ENCODE measurements at places on chromosomes 11 and 22.
A peak's percentile ranks its signal among the peaks of the same experiment; 100 is the strongest.

- no peak for DNase-seq
Observed at GRCh38 chr11:71499546-71499945, 27.5 kb upstream of the KRTAP5-7 start.

- DNase-seq, result peak; percentile 2
Observed at GRCh38 chr22:32796865-32797573, 4.5 kb upstream of the TIMP3 start.

- DNase-seq, result no peak
Observed at GRCh38 chr11:1161410-1162137, 3.8 kb downstream of the MUC5AC start.

DNA sequence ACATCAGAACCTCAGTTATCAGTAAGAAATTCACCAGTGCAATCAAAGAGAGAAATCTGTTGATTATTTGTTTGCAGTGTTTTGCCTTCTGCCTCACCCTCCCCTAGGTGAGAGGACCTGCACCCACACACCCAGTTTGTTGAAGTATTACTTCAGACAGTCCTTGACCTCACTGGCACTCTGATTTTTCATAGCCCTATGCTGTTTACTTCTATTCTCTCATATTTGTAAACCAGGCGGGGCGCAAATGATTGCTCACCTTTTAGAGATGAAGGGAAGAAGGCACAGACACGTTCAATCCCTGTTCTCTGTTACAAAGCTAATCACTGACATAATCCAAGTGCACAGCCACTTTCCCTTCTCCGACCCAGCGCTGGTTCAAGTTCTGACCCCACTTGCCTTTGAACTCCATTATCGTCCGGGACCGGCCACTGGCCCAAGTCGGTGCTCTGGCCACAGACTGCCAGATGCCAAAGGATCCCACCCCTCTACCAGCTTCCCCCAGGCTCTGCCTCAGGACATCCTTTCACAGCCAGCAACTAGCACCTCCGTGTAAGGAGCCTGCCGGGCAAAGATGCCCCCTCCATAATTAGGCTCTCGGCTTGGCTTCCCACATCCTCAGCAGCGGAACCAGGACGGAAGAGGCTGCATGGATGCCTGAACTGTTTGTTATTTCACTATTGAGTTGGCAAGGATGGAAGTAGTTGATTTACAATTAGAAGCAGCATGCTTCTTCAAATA is 1.7 kb downstream of the ETS1 start:
- no peak for DNase-seq

- DNase-seq, result no peak
Observed at GRCh38 chr11:66071381-66071801, 1.3 kb downstream of the PACS1 start.

GRCh38 chr11:59800390-59801025 is 10.1 kb downstream of the MRPL16 start:
- DNase-seq, result no peak

GRCh38 chr11:1889224-1889930 is 2.3 kb downstream of the PRR33 start:
- DNase-seq, result peak; percentile 47

- DNase-seq, result no peak
Observed at GRCh38 chr11:70595452-70595851, 197.1 kb downstream of the CTTN start.

DNA sequence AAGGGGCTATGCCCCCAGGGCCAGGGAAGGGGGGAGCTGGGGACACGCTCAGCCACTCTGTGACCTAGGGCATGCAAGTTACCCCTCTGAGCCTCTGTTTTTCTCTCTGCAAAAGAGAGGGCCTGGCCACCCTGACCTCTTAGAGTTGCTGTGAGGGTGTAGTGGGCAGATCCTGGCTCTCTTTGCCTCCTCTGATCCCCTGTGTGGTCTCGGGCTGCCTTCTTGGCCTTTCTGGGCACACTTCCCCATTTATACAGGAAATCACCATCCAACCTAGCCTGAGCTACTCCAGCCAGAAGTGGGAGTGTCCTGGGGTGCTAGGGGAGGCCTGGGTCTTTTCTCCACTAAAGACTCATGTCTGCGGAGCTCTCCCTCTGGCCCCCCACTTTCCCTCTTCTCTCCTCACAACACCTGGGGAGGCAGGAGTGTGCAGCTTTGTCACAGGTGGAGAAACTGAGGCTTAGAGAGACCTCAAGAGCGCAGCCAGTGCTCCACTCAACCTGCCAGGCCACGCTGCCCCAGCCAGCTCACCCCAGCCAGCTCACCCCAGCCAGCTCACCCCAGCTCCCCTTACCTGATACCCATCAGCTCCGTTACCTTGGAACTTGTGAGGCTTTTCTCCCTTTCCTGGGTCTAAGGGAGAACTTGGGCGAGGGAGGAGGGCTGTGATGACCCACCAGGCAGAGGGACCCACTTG is 1.4 kb downstream of the AIFM3 start:
- DNase-seq, result no peak

GRCh38 chr22:30876915-30877553 is 91.5 kb downstream of the MORC2 start:
- DNase-seq, result no peak

DNA sequence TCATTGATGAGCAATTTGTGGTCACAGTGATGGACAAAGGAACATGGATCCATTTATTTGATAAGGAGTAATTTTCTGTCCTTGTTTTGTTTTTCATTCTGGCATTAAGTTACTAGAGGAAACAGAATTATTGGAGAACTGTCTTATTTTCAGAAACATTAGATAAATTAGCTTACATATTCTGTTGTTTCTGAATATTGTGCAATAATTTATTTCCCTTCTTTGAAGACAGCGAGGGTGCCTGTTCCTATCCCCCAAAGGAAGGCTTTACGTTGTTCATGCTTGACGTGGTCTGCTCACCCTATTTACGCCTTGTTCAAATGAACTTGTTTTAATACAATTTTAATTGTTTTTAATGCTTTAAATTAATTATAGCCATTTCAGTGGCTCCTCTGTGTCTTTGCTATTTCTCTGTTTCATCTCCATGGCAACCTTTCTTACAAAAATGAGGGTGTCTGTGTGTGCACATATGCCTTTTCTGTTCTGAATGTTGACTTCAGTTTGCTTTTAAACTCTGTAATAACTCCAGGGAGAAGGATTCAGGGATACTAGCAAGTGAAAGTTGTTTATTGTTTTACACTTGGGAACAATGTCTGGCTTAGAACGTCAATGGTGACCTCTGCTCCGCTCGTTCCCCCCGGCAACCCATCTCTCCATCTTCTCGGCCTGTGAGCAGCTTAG is 138.3 kb upstream of the PLET1 start:
- no peak for DNase-seq

DNA sequence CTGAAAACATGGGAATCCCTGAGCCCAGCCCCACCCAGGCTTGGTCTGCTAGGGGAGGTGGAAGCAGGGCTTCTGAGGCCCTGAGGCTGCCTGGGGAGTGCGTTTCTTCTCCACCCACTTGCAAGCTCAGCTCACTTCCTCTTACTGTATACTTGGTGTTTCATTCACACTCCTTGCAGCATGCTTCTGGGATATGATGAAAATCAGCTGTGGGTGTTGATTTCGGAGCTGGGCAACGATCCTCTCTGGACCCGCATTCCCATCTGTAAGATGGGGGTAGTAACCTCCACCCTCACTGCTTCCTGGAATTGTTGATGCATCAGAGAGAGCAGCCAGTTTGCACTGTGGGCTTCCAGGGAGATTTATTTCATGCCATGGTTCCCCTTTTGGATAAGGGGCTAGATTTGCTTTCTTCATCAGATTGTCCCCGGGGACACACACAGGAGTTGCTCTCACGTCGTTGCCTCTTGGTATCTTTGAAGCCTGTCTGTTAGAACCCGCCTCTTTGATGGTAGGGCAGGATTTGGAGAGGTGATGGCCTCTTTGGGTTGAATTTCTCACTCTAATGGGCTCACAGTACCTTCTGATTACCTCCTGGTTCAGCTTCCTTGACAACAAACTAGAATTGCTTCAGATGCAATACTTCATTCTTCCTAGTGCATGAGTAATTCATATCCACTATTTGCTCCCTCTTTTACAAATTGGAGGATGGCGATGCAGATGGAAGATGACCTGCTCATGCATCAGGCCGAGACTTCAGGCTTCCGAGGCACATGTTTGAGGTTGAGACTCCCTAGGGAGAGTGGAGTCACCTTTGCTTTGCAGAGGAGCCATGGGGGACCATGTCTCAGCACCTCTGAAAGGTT is 40.4 kb downstream of the BCR start:
- no peak for DNase-seq

DNA sequence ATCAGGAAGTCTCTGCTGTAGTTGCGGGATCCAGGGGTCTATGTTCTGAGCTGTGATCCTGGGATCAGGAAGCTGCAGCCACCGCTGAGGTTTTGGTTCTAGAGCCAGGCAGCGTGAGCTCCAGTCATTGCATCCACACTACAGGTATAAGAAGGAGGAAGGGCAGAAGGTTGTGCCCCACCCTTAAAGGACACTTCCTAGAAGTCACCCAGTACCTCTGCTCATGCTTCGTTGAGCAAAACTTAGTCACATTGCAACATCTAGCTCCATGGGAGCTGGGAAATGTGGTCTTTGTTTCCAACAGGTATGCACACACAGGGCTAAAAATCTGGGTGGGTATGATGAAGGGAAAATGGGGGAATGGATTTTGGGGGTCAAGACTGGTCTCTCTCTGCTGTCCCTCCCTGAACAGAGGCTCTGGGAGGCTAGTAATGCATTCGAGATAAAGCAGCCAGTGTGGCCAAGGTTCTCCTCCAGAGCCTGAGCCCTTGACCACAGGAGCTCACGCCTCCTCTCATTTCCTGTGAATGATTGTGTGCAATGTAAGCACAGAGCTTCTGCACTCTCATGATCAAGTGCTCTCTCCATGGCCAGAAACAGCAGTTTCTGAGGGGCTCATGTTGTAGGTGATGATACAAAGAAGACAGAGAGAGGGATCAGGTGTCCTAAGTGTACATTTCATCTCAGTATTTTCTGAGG is 86.8 kb upstream of the OR4B1 start:
- no peak for DNase-seq

- DNase-seq, result no peak
Observed at GRCh38 chr11:45232341-45233080, 53.6 kb downstream of the SYT13 start.

DNA sequence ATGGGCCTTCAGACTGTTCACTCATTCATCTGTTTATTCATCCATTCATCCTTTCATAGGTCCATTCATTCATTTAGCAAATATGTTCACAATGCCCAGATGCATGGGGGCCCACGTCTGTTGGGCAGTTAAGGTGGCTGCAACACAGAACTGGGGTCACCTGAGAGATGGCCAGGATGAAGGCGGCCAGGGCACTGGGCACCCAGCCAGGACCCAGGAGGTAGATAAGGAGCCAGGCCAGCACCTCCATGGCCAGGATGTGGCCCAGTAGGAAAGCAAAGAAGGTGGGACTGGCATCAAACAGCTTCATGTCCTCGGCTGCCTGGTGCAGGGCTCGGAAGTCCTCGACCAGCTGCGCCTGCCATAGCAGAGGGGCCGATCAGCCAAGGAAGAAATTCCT is 12.2 kb downstream of the FADS3 start:
- DNase-seq, result no peak

DNA sequence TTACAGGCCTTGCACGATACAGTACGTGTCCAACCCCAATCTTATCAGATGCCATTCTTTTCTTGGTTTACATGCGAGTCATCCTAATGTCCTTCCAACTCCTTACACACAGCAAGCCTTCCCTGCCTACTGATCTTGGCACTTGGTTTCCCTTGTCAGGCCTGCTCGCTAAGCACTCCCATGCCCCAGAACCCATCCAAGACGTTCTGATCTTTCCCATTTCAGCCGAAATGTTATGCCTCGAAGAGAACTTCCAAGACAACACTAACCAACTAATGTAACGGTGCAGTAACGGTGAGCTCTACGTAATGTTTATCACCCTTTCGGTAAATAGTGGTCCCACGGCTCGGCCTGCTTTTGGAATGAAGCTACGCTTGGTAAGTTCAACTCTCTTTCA is 521 bp downstream of the PES1 start:
- DNase-seq, result no peak

- no peak for DNase-seq
Observed at GRCh38 chr22:29167032-29167911, 38.4 kb upstream of the EMID1 start.

GRCh38 chr11:90661233-90661632 is 438.4 kb upstream of the CHORDC1 start:
- DNase-seq, result no peak

DNA sequence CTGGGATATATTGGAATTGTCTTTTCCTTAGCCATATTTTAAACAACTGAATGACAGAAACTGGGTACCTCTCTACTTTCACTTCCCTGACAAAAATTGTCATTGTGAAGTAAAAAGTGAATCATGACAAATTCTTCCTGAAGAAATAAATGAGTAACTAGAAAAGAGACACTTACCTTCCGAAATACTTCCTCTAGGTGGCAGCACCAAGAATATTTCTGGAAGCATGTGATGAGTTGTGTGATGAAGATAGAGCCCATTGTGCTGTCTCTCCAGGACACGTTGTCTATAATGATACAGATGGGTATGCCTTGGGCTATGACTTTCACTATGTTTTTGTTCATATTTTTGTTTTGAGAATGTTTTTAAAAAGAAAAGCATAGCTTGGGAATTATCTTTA is 21.5 kb downstream of the CASP4 start:
- DNase-seq, result no peak

DNA sequence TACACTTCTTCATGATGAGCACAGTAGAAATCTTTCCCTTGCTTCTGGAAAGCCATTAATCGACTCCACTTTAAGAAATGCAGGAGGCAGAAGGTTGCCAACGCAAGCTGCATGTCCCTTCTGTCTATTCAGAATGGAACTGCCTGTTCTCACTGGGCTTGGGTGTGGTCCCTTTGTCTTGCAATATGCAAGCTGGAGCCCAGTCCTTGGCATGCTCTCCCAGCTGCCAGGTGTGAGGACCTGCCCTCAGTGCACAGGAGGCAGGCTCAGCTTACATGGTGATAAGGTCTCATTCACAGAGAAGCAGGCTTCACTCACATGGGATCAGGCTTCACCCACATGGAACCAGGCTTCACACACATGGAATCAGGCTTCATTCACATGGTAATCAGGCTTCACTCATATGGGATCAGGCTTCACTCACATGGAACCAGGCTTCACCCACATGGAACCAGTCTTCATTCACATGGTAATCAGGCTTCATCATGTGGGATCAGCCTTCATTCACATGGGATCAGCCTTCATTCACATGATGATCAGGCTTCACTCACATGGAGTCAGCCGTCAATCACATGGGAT is 59.2 kb upstream of the USP47 start:
- no peak for DNase-seq

GRCh38 chr11:91625495-91625894 is 599.1 kb upstream of the FAT3 start:
- no peak for DNase-seq

GRCh38 chr22:38879108-38879729 is 7.2 kb upstream of the CBX6 start:
- DNase-seq, result no peak

DNA sequence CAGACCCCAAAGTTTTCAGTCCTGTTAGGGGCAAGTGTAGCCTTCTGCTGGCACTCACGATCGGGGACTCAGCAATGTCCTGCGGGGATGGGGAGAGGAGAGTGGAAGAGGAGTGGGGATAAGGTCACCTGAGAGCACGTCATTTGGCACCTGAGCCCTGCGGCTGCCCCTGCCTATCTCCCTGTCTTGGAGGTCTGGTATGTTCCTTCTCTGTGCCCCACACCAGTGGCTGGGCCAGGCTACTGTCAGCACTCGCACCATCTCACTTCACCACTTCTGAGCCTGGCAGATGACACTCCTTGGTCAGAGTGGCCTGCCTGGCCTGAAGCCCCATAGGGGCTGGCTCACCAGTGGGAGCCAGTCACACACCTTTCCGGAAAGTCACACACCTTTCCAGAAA is 20.1 kb upstream of the CHADL start:
- DNase-seq, result no peak
